Activated naive CD4-positive, alpha-beta T cell treated with anti-CD3 and anti-CD28 coated beads, Interleukin-2, amount 10 ng/mL, durations not matched to agents 7 days and 5 days (primary cell): ENCODE measurements at places on chromosomes 2 and 18.

DNA sequence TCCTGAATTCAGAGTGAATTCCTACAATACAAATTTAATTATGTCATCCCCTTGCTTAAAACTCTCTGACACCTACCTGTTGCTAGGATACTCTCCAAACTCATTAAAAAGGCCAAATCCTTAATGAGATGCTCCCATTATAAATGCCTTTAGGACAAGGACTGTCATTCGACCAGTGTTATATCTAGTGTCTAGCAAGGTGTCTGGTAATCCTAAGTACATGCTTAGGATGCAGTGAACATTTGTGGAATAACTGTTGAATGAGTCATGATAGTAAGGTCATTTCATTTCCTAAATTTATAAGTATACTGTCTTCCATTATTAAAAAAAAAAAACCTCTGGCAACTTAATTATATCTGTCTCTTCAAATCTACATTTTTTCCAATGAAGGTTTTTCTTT is 588.9 kb upstream of the NRXN1 start:
- DNase-seq, result no peak

DNA sequence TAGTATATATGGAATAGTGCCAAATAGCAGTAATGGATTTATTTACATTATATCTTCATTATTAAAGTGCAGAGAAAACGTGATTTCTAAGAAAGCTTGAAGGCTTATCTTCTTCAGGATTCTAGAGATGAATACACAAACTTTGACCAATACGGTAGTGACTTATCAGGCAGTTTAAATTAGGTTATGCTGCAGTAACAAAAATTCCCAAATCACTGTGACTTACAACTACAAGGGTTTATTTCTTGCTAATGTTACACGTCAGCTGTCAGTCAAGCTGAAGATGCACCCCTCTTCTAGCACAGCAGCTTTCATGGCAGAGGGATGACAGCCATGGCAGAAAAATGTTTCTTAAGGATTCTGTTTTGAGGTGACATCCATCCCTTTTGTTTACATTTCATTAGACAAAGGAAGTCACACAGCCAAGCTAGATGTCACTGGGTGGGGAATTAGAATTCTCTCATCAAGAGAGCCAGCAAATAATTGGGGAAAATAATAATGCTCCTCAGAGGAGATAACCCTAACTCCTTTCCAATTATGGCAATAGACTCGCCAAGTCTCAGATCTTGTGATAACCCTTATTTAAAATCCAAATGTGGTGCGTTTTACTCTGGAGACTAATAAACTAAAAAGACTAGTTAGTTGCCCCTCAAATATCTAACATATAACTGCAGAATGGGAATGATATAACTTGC is 268.3 kb upstream of the CYP26B1 start:
- DNase-seq, result no peak

DNA sequence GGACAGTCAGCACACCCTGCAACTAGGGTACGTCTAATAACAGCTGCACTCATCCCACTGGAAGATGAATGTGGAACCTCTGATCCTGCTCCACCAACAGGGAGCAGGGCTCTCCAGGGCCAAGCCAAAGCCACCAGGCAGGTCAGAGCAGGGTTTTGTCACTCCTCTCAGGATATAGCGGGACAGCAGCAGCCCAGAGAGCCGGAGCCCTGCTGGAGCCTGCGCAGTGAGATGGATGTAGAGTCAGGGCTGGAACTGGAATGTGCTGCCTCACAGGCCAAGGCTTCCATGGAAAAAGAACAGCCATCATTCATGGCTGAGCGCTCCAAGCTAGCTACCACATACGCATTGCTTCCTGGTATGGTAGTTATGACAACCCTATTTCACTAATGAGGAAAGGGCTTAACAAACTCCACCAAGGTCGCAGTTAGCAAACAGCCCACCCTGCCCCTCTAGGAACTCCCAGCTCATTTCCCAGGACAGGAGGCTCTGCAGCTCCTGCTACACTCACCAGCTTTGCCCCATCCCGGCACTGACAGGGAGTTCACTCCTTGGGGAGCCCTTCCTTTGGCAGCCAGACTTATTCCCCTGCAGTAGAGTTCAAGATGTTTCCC is 85.2 kb downstream of the HS1BP3 start:
- no peak for DNase-seq

DNA sequence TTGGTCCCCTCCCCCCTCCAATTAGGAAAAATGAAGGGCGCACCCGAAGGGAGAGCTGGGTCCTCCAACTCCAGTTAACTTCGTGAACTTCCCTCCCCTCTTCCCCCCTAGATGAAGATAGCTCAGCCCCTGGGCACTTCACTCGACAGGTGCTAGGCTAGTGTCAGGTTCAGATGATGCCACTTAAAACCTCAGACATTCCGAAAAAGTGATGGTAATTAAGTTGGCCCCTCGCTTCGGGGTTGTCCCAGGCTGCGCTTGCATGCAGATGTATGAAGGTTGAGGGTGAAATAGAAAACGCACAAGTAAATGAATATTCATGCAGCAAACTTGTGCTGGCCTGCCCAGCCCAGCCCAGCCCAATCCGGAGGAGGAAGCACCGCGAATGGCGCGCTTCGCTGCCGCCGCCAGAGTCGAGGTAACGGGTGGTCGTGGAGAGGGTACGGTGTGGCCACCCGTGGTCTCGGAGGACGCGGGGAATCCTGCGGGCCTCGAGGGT is 3.0 kb upstream of the GBX2 start:
- DNase-seq, result no peak

DNA sequence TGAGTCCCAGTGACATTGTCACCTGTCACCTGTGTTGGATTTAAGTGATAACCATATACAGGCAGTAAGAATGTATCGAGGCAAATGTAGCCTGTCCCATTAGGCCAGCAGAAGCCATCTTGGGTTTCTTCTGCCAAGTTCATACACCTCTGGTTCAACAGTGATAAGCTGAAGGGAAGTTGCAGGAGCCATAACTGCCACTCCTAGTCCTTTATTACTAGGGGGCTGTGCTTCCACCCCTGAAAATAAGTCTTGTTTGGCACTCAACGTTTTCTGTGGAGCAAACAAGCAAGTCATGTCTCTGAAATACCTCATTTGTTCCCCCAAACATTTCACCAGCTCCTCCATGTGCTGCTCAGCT is 58.1 kb upstream of the ALPP start:
- DNase-seq, result no peak

GRCh38 chr18:73835656-73836364 is 311.8 kb downstream of the FBXO15 start:
- DNase-seq, result no peak
